H9 (cell line): ENCODE measurements at places on chromosomes 2 and 18.

DNA sequence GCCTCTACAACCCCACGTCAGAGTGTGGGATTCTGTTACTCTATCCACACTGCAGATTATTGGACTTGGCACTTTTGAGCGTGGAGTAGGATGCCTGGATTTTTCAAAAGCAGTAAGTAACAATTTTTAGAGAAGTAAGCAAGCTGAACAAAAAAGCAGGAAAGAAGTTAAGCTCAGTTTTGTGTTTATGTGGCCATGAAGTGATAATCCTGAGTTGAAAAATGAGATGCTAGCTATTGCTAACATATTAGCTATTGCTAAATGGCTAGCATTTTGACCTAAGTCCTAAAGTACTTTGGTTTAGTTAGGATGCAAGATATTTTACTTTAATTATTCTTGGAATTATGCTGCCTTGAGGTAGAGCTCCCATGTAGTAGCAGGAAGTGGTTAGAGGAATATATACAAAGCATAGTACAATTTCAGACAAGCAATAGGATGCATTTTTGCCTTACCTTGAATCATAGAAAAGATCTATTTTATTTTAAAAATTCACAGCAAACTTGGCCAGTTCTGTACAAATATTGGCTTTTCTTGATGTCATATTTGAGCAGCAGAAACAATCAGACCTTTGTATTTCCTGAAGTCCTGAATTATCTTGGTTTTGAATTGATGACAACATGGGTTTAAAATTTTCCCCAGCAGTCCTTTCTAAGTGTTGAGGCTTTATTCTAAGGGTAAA lies 74.6 kb downstream of the COX7A2L start:
- no peak for DNase-seq

DNA sequence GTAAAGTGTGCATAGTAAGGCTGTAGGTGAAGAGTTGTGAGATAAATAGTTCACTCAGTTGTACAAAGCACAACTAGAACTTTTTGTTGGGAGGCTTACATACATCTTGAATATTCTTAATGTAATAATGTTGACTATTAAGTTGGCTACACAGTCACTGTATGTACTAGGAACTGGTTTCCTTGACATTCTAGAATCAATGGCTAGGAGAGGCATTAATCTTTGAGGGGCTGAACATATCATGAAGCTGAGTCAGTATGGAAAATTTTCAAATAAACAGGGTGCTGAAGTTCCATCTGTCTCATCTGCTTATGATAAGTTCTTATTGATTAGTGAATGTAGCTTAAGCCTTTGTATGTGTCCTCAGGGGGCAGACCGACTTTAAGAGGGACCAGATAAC lies 23.4 kb downstream of the METTL21A start:
- DNase-seq, result no peak

- no peak for DNase-seq
Measured at GRCh38 chr18:79887181-79888000, 64.1 kb downstream of the SLC66A2 start.

DNA sequence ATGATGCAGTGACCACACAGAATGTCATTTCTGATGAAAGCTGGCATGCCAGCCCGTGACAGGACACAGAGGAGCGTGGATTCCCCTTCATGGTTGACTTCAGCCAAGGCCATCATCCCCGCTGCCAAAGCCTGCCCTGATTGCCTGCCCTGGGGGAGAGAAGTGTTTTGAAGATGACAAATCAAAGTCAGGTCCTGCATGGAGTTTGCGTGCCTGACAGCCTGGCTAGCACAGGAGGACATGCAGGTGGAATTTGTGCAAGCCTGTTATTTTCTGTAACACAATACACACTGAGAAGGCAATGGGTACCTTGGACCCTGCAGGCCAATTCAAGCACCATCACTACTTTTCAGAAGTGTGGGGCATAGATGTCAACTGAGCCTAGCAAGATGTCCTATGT lies 5.4 kb upstream of the IL1R2 start:
- no peak for DNase-seq

- DNase-seq, result no peak
Measured at GRCh38 chr2:205321231-205321630, 361.1 kb upstream of the NRP2 start.

DNA sequence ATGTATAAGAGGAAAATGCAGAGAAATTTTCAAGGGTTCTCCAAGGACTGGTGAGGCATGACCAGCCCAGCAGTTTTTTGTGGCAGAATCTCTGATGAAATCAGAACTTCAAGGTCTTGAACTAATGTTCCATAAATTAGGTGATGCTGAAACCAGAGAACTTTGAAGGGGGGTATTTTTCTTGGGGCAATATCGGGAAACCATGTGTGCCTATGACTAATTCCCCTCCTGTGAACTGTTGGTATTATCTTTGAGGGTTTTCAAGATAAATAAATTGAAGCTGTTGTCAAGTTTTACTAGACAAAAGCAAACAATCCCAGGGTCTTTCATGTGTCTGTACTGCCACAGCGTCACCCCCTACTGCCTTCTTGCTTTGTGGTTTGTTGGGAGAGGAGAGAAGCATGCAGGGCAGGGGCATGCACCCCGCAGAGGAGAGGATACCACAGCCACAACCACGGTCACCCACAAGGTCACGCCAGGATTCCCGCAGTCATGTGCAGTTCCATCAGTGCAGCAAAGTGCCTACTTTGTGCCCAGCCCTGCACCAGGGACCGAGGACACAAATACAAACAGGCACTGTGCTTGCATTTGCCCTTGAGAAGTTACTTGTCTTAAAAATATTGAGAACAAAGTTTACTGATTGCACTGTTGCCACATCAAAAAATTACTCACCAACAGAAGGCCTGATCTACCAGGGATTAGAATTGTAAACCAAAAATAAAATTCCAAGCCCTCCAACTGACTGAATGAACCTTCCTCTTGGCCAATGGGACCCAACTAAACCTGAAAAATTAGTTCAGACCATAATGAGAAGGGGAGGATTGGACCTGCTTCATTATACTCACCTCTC lies 413.3 kb upstream of the TRIB2 start:
- no peak for DNase-seq

- no peak for DNase-seq
Measured at GRCh38 chr2:120220756-120221155, 2.4 kb downstream of the TMEM185B start.

- DNase-seq, result no peak
Measured at GRCh38 chr2:158234497-158234896, 132.8 kb downstream of the UPP2 start.

DNA sequence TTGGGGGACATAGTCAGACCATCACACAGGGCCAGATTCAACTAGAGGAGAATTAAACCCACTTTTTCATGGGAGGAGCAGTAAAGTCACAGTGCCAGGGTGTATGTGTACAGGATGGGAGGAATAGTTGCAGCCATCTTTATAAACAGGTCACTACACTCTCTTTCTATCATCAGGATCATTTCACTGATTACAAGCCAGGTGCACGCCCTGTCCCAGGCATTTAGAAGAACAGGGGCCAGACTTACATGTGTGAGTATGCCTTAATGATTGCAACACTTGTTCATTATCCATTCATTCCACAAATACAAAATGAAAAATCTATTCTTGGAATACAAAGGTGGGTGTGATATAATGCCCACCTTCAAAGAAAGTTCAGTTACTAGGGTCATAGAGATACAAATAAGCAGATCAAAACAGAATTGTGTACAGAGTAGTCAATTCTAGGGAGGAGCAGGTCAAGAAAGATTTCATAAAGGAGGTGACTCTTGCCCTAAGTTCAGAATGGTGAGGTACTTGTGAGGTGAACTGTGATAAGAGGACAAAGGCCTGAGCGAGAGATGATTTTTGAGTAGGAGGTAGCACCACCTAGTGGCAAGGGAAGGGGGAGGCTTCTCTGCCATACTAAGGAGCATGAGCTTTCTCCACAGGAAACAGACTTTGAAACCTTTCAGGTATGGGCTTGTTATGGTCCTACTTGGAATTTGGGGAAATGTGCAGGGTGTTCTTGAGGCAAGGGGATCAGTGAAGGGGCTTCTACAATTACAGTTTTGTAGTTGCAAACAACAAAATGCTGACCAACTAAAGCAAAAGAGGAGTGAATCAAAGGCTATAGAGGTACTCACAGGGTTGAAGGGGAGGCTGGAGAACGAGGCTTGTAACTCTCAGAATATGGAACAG lies 156.3 kb downstream of the SUCLG1 start:
- DNase-seq, result peak; percentile 62

- no peak for DNase-seq
Measured at GRCh38 chr2:203246646-203247045, 7.8 kb downstream of the CYP20A1 start.

GRCh38 chr2:172305066-172305465 lies 122.3 kb upstream of the ITGA6 start:
- no peak for DNase-seq
